ENCODE measurements at places on chromosomes 12 and 14. TPM values are rescaled to one million over a fixed set of nuclear protein-coding genes. Genes with fewer than 3 reads are reported as not detected.

DNA sequence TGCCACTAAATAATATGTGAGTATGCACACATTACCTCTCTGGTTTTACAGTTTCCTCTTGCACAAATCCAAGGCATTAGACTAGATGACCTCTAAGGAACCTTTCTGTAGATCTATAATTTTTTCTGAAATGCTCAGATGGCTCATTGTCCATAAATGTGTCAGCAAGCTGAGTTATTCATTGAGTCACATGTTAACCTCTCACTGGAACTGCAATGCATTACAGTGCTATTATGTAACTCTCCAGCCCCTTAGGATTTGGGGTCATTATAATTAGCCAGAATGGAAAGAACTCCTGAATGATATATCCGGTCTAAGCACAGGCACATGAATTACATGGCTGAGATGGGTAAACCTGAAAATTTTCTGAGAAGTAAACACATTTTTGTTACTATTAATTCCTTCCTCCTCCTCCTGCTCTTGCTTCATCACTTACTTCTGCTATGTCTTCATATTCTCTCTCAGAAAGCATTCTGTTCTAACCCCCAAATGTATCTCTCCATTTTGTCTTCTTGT, 20.3 kb upstream of the DRAM1 start:
- DNase-seq, result no peak

- no peak for DNase-seq
Measured at GRCh38 chr14:40847480-40847879, 759.2 kb upstream of the LRFN5 start.

- no peak for DNase-seq
Measured at GRCh38 chr14:79246173-79246572, 965.1 kb downstream of the DIO2 start.

Gene SPRYD3
- total RNA-seq, result 21.4 TPM

GRCh38 chr14:95460647-95461478, 55.6 kb downstream of the SYNE3 start:
- peak; percentile 90 for DNase-seq

Gene EPYC
- total RNA-seq, result not detected

GRCh38 chr12:104486943-104487819, 30.4 kb downstream of the CHST11 start:
- no peak for DNase-seq

- DNase-seq, result no peak
Measured at GRCh38 chr12:22124987-22125386, 79.0 kb downstream of the CMAS start.

Gene LYSET
- 18.1 TPM for total RNA-seq

DNA sequence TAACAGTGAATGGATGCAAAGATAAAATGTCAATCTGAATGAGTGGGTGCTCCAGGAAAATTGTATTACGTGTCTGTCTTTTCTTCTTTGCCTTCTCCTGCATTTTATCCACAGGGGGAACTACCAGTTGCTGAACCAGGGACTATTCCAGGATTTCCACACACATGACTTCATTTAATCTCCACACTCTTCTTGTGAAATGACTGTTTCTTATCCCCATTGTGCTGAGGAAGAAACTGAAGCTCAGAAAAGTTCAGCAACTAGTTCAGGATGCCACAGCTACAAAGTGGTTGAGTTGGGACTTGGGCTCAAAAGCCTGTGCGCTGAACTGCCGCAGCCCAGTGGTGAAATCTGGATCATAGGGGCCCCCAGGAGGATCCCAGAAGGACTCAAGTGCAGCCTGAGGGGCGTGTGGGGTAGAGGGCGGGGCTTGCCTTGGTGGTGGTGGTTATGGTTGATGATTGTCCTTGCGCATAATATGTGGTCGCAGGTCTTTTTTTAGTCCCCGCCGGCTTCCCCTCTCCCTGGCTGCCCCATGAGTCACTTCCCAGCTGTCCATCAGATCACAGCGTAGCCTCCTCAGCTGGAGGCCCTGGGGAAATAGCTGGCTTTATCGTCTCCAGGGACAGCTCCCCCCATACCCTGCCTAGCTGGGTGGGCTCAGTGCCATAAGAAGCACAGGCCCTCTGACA, 235.2 kb upstream of the CRY1 start:
- no peak for DNase-seq

- DNase-seq, result no peak
Measured at GRCh38 chr14:83624541-83624940, 1905.4 kb upstream of the FLRT2 start.

DNA sequence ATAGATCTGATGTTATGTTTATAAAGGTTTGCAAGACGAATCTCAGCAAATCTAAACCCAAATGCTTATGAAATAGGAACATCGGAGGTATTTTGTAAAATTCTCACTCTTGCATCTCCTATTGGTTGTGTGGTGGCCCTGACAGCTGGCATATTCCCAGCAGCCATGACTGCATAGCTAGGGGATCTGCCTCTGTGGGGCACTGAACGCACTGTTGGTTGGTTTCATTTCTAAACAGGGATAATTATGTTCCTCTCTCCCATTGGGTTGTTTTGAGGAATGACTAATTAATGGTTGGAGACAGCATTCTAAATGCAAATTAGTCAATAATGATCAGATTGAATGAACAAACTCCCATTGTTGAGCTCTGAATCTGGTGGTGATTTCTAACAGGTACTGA, 2.7 kb upstream of the BEST3 start:
- no peak for DNase-seq

DNA sequence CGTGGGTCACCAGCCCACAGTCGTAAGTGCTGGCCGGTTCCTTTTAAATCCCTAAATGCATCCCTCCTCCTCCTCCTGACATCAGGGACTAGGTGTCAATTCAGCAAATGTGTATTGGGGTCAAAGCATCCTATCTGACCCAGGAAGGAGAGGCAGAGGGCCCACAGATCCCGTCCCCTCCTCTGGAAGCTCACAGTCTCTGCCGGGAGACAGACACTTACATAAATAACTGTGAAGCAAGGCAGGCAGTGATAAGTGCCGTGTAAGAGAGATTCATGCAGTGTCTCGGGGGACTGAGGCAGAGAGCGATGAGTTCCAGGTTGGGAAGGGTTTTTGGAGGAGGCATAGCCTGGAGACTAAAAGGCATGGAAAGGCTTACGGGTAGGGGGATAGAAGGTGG, 44.1 kb downstream of the HRK start:
- no peak for DNase-seq

Gene HOXC11
- 2.3 TPM for total RNA-seq

DNA sequence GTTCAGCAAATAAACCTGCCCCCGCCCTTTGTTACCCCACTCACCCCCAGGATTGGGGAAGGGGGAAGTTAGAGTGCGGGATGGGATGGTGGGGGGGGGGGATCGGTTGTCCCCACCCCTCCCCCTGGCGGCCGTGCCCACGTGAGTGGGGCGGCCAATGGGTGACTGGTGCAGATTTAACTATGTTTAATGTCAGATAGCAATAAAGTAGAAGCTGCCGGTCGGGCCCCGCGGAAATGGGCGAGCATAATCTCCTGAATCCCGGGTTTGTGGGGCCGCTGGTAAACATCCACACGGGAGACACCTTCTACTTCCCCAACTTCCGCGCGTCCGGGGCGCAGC, at the start of gene HOXC12:
HOXC12 (plus strand) TSS at position 210 of the 342 bp plus-strand sequence; CDS start at position 237, 27 bp downstream.
- DNase-seq, result no peak

GRCh38 chr14:20905676-20906075, 14.5 kb downstream of the RNASE3 start:
- no peak for DNase-seq

Gene ANO4
- not detected for total RNA-seq

Gene NEDD8
- 168 TPM for total RNA-seq

DNA sequence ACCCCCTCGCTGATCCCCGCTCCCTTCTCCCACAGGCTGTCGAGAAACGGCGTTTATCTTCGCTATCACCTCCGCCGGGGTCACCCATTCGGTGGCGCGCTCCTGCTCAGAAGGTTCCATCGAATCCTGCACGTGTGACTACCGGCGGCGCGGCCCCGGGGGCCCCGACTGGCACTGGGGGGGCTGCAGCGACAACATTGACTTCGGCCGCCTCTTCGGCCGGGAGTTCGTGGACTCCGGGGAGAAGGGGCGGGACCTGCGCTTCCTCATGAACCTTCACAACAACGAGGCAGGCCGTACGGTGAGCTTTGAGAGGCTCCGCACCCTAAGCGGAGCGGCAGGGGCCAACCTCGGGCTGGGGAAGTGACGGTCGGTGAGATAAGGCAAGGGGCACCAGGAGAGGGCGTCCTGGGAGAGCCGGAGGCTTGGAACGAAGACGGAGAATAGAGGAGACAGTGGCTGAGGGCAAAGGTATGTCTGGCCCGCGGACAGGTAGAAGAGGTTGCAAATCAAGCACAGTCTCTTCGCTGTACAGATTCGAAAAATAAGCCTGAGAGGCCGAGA, 2.3 kb downstream of the WNT1 start:
- no peak for DNase-seq

DNA sequence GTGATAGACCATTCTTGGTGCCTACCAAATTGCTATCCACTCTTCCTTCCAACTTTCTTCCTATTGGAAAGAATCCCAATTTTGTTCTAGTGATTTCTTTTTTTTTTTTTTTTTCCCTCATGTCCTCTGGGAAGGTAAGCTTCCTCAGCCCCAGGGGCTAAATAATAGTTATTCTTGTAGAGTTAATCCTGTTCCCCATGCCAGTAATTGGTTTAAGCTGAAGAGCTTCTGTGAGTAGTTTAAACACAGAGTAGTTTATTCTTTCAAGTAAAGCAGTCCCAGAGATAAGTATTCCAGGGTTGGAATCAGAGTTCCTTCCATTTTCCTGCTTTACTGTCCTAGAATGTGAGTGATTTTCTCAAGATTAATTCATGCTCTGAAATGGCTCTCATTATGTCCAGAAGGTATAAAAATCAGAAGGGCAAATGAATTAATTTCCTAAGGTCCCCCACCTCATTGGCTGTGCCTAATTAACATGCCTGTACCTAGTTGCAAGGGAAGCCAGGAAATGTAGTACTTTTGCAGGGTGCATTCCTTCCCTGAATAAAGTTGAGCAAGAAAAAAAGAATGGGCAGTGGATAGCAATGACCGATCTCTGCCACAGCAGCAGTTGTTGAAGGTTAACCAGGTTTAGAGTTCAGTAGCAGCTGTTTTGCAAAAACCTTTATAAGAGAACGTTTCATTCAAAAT, 97.8 kb downstream of the PLEKHA5 start:
- no peak for DNase-seq

Gene TPCN1
- 14.3 TPM for total RNA-seq

GRCh38 chr14:64846319-64846718, 33.4 kb downstream of the SPTB start:
- no peak for DNase-seq

Gene NOP9
- total RNA-seq, result 28.7 TPM

- no peak for DNase-seq
Measured at GRCh38 chr14:68696266-68696665, 96.6 kb downstream of the ZFP36L1 start.

GRCh38 chr12:42021469-42021868, 123.2 kb downstream of the GXYLT1 start:
- DNase-seq, result no peak

DNA sequence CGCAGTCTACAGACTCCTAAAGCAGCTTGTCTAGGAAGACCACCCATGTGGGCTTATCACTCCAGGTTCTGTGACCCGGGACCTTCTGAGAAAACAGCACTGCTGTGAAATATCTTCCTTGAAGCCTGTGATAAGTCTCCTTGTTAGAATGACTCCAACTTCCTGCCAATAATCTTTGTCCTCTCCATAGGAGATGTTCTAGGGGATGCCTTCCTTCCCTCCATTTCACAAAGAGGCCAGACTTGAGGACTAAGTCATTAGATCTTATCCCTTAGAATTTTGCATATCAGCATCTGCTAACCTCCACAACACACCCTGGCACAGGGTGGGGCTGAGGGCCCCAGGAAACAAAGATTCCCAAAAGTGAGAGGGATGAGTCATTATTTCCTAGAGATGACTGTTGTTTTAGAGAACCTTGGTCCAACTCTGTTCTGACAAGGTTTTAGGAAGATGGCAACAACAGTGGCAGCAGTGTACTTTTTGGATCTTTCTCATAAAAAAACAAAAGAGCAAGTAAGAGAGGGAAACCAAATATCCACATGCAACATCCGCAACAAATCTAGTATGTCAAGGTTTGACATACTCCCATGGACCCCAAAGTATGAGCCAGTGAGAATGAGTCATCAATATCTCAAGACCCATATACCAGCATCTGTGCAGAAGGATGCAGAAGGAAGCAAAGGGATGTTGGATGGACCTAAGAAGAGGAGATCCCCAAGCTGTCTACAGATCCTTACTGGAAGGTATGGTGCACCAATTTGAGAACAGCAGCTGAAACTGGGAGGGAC, 6.0 kb downstream of the LTB4R start:
- DNase-seq, result no peak

DNA sequence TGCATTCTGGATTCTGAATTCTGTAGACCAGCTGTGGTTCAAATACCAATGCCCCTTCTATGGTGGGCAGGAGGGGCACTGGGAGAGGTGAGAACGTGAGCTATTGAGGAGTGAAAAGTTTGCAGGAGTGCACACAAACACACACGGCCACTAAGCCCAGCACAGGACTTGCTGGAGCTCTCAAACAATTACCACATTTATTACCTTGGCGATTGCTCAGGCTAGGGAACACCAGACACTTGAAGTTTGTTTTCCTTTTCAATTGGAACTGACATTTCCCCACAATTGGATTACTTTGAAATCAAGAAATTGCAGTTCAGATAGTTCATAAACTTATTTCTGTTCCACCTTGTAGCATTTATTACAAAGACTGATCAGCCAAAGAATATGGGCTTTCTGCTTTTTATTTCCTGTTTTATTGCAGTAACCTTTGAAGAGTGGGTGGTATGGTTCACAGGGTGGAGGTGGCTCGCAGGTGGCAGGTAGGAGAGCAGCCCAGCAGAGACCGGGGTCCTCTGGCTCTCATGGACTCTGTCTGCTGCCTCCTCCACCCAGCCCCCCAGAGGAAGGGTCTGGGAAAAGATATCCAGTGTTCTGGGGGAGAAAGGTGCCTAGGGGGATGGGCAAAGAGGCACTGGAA, 429.8 kb upstream of the CCDC196 start:
- DNase-seq, result no peak

DNA sequence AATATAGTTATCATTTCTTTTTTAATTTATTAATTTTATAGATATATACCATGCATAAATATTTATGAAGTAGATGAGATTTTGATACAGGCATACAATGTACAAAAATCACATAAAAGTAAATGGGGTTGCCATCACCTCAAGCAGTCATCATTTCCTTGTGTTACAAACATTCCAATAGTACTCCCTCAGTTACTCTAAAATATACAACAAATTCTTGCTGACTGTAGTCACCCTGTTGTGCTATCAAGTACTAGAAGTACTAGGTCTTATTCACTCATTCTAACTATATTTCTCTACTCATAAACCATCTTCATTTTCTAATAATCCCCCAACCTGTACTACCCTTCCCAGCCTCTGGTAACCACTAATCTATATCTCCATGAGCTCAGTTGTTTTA, 432.6 kb upstream of the SYT1 start:
- DNase-seq, result no peak

GRCh38 chr14:50093496-50093895, 22.9 kb downstream of the VCPKMT start:
- no peak for DNase-seq

Data from G401 (cell line).